ENCODE measurements at places on chromosomes 11 and 22.

- DNase-seq, result no peak
Measured at GRCh38 chr11:88104408-88104807, 70.8 kb downstream of the RAB38 start.

- no peak for DNase-seq
Measured at GRCh38 chr11:1526785-1527184, 40.2 kb upstream of the MOB2 start.

DNA sequence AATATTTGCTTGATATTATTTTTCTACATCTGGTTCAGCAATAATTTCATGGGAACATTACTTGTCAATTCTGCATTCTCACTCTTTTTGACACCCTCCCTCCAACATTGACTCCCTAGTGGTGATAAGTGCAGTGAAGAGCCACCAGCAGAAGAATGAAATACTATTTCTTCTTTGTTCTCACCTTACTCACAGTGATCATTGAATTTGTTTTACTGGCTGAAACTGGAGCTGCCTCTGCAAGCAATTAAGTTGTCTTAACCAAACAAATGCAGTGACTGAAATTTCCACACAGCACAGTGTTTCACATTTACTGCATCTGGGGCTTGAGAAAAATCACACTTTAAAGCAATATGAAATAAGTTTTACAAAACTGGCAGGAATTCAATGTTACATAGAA, 189.8 kb downstream of the JRKL start:
- peak; percentile 19 for DNase-seq

GRCh38 chr22:47618180-47619010, 855.9 kb downstream of the TBC1D22A start:
- DNase-seq, result no peak

Data from NCI-H1417 treated with DMSO at 0.1 percent for 48 hours (cell line).